CD4-positive, alpha-beta T cell treated with Interleukin-6 at 100 ng/mL for 8 hours (primary cell): ENCODE measurements at places on chromosomes 5 and 9.

DNA sequence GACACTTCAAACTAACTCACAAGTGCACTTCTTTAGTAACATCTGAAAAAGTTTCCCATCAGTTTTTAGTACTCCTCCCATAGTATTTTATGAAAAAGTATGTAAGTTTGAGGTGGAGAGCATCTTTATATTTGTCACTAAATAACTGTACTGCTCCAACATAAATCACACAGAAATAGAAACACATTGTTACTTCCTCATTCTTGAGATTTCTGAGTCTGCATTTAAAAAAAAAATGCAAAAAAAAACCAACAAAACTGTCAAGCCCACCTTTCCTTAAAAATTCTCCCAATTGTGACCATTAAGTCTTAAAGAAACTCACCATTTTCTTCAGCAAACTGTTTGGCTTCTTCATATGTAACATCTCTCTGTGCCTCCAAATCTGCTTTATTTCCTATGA is 18.7 kb downstream of the RAB14 start:
- no peak for DNase-seq

DNA sequence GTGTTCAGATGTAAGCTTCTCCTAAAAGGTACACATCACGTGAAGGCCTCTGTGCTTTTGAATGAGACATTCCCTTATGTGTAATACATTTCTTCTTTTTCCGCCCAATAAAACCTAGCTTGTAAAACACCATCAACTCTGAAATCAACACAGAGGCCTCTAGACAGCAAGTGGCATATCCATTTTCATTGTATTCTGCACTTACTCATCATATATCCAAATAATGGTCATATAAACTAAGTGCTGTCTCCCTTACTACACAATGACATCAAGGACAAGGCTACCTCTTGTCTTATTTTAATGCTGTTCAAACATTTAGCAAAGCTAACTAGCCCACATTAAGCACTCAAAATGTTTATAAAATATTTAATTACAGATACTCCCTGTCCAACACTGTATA is 108.5 kb downstream of the ELAVL2 start:
- no peak for DNase-seq

- no peak for DNase-seq
Measured at GRCh38 chr5:37966871-37967270, 127.0 kb upstream of the GDNF start.

- no peak for DNase-seq
Measured at GRCh38 chr5:147743678-147744374, 38.7 kb downstream of the JAKMIP2 start.

DNA sequence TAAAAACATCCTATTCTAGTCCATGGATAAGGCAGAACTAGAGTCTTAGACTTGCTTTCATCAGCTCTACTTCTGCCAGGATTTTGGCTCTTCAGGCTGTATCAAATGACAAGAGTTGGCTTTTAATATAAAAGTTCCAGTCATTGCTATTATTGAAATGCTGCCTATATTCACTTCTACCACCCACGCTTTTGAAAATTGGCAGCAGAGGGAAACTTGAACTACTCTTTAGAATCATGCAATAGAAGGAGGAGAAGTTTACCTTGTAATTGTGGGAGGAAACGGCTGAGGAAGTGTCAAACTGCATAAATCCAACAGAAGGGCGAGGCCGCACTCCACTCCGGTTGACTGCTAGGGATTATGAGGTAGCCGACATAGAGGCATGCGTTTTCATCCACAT is 122.6 kb upstream of the BASP1 start:
- no peak for DNase-seq

GRCh38 chr9:86340356-86341006 is 13.7 kb downstream of the TUT7 start:
- no peak for DNase-seq

GRCh38 chr9:33135470-33135958 is 31.6 kb downstream of the B4GALT1 start:
- DNase-seq, result no peak

DNA sequence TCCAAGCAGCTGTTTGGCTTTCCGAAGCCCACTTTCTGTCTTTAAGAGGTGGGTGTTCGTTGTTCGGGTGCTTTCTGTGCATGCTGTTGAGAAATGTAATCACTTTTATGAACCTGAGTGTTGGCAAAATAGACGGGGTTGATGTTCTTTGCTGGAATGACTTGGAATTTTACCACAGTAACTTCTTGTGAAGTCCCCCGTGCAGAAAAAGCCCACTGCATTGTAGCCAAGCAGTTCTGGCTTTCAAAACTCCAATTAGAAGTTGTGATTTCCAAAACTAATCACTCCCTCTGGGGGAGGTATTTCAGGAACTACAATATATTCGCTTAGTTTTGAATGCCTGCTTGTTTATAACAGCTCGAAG is 111.1 kb downstream of the PAM start:
- no peak for DNase-seq

- DNase-seq, result no peak
Measured at GRCh38 chr9:107723015-107723414, 233.4 kb upstream of the KLF4 start.
